Glutamatergic neuron (in vitro differentiated cells): ENCODE measurements at places on chromosomes 5 and 9. TPM values are rescaled to one million over a fixed set of nuclear protein-coding genes. Genes with fewer than 3 reads are reported as not detected.

DNA sequence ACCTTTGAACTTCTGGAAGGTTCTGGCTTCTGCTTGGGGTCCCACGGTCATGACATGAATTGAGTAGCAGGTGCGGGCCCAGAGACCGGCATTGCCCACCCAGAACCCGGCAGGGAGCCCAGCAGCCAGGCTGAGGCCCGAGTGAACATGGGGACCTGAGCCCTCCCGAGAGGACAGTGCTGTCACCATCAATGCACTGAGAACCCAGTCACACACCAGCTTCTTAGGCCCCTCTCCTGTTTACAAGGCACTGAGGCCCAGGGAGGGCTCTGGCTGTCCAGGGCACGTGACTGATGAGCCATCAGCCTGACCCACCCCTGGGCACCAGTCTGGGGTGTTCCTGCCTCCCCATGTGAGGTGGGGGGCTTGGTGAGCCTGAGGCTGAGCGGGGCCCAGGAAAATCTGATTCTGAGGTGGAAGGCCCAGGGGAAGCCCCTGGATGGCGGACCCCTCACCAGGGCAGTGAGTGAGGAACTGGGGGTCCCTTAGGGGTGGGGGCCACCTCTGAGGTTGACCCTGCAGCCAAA is 60.3 kb upstream of the RNU6ATAC start:
- peaks cover 1% of the 10 kb centered on the region for H3K27me3 ChIP-seq
- peak; percentile 12 for DNase-seq
- H3K4me1 ChIP-seq = peaks cover 13% of the 10 kb centered on the region
- no peak overlapping the region for H3K4me3 ChIP-seq
- no peak overlapping the region for H3K27ac ChIP-seq

DNA sequence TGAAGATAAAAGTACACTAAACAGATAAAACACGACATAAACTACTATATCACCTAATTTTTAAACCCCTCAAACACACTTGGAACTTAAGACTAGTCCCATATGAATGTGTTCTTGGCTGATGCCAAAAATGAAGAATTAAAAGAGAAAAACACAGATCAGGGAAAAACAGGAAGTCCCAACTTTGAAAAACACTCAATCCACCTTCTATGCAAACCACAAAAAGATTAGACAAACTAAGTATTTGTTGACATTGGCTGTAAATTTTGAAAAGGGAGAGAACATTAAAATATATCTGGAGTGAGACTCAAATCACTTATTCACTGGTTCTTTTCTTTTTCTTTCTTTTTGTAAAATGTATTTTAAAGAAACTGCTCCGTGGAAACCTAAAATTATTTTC is 81.4 kb downstream of the ANKH start:
- peaks cover 9% of the 10 kb centered on the region for H3K4me1 ChIP-seq
- H3K36me3 ChIP-seq = peaks cover 6% of the 10 kb centered on the region

DNA sequence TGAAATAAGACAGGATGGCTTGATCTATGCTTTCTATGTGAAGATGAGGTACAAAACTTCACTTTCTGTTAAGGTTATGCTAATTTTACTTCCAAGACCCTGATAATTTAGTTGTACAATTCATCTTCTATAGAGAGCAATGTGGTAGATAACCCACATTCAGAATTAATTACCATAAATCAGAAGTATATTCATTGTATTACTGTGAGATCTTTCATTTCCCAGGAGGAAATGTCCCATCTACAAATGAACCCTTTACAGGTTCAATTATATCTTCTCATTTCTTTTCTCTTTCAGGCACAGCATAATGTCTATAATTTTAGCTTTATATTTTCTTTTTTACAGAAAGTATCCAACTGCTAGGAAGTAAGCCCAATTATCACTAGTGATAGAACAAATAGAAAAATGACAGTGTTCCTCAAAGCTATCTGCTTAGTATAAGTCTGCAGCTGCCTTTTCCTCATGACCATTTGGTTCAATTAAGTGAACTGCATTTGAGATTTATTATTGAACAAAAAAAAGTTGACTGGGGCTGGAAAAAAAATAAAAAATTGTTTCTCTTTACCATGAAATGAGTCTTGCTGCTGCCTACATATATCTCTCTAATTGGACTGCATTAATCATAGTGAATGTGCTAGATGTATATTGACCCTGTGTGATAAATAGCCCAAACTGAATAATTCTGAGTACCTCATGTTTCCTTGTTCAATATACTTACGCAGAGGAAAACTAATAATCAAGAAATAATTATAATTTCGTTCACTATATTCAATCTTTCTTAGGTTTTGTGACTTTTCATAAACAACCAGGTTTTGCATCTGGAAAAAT is 1329.4 kb downstream of the PTPRD start:
- no peak for DNase-seq
- H3K27me3 ChIP-seq = peaks cover 2% of the 10 kb centered on the region
- H3K27ac ChIP-seq = no peak overlapping the region
- no peaks in the 10 kb centered on the region for H3K36me3 ChIP-seq

DNA sequence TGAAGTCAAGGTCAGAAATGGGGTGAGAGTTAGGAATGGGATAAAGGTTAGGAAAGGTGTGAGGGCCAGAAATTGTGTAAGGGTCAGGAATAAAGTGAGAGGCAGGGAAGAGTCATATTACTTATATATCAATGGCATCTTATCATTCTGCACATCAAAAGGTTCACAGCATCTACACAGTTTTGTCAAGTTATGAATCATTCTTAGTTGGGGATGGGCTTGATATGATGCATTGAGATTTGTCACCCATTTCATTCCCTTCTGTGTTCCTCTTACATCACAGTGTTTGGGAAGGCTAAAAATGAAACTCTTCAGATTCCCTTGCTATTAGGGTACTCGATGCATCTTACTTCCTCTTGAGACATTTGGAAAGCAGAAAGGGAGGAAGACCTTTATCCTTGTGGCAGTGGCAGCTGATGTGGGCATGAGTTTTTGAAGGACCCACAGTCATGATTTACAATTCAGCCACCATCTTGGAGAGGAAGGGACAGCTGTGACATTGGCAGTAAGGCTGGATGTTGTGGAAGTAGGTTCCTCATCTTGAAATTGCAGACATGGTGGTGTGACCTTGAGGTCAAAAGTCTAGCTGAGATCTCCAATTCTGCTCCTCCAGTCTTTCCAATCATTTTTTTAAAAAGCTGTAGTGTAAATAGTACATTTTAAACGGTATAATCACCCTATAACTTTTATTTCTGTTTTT is 24.2 kb upstream of the NPR3 start:
- H3K36me3 ChIP-seq = peaks cover 15% of the 10 kb centered on the region
- DNase-seq = no peak
- no peaks in the 10 kb centered on the region for H3K27me3 ChIP-seq
- H3K4me1 ChIP-seq = no peaks in the 10 kb centered on the region

GRCh38 chr5:15645381-15646160 is 145.6 kb downstream of the FBXL7 start:
- H3K27ac ChIP-seq = no peak overlapping the region
- H3K4me3 ChIP-seq = no peak overlapping the region
- no peak for DNase-seq
- peaks cover 2% of the 10 kb centered on the region for H3K4me1 ChIP-seq

GRCh38 chr5:36360307-36360706 is 58.6 kb upstream of the RANBP3L start:
- H3K4me1 ChIP-seq = peaks cover 7% of the 10 kb centered on the region
- no peaks in the 10 kb centered on the region for H3K27me3 ChIP-seq
- no peak overlapping the region for H3K4me3 ChIP-seq
- H3K27ac ChIP-seq = no peak overlapping the region
- DNase-seq = no peak

DNA sequence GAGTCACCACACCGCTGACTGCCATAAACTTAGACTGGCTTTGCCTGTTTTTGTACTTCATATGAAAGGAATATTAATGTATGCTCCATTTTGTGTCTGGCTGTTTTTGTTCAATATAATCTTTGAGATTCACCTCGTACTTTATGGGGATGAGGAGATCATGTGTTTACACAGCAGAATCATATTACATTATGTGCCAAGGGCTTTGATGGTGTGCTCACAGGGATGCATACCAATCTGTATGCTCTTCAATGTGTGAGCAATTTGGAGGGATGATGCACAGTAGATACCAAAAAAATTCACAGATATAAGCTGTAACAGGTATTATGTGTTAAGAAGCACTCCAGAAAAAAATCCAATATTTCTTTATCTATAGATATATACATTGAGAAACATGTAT is 113.7 kb downstream of the GABRB2 start:
- H3K27ac ChIP-seq = no peak overlapping the region
- no peak overlapping the region for H3K4me3 ChIP-seq
- peaks cover 2% of the 10 kb centered on the region for H3K27me3 ChIP-seq
- no peaks in the 10 kb centered on the region for H3K4me1 ChIP-seq
- DNase-seq = no peak

SLC22A4 gene
- total RNA-seq = 0.37 TPM

CATSPER3 gene
- total RNA-seq = 0.54 TPM

ZDHHC11 gene
- total RNA-seq = 73.0 TPM

IL3 gene
- total RNA-seq = not detected

EHMT1 gene
- total RNA-seq = 162 TPM

KLF4 gene
- total RNA-seq = 72.1 TPM

DDX31 gene
- 8.7 TPM for total RNA-seq
